Activated CD4-positive, alpha-beta T cell treated with anti-CD3 and anti-CD28 coated beads, Interleukin-2, amount 10 ng/mL, durations not matched to agents 7 days and 5 days (primary cell): ENCODE measurements at places on chromosomes 4 and X.
A peak's percentile ranks its signal among the peaks of the same experiment; 100 is the strongest.

- DNase-seq: no peak
Measured at GRCh38 chr4:110139111-110139510, 59.3 kb downstream of the ELOVL6 start.

GRCh38 chr4:60743654-60744053 lies 456.5 kb upstream of the ADGRL3 start:
- DNase-seq: no peak

DNA sequence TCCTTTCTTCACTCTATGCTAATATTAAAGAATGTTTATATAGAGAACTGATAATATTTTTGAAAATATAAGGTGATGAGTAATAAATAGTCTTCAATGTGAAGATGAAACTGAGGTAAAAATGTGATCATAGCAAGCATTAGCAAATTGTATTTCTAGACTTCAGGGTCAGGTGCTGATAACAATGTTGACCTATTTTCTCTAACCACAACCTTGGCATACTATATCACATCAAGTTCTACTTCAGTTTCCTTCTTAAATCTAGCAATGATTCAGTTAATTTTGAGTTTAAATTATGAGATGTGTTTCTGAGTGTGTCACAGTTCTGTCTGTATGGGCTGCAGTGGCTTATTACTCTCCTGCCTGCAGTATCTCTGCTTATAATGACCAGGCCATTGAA lies 209.4 kb downstream of the RAPGEF2 start:
- no peak for DNase-seq

- no peak for DNase-seq
Measured at GRCh38 chr4:40202474-40202873, 5.6 kb downstream of the RHOH start.

GRCh38 chr4:73308286-73308685 lies 49.7 kb upstream of the ANKRD17 start:
- no peak for DNase-seq

DNA sequence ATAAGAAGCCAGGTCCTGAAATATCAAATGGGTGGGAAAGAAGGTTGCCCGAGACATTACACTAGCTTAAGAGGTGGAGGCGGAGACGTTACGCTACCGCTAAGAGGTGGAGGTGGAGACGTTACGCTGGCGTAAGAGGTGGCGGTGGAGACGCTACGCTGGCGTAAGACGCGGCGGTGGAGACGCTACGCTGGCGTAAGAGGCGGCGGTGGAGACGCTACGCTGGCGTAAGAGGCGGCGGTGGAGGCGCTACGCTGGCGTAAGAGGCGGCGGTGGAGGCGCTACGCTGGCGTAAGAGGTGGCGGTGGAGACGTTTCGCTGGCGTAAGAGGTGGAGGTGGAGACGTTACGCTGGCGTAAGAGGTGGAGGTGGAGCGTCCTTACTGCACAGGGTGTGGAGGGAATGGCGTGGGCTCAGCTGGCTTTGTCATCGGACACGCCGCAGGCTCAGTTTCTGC lies 12.8 kb downstream of the CYP4V2 start:
- DNase-seq: peak; percentile 50

DNA sequence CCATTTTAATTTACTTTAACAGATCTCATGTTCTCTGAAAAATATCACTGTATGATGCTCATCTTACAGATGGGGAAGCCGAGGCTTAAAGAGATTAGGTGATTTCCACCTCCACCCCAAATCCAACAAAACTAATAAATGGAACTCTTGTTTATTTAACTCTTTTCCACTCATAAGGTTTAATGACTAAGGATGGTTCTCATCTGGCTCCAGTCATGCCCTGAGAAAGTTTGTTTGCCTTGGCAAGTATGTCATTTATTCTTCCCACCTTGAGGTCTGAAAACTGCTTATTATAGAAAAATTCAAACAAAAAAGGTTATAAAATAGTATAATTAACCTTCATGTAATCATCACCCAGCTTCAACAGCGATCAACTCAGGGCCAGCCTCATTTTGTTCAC lies 56.3 kb downstream of the PPEF2 start:
- DNase-seq: no peak

DNA sequence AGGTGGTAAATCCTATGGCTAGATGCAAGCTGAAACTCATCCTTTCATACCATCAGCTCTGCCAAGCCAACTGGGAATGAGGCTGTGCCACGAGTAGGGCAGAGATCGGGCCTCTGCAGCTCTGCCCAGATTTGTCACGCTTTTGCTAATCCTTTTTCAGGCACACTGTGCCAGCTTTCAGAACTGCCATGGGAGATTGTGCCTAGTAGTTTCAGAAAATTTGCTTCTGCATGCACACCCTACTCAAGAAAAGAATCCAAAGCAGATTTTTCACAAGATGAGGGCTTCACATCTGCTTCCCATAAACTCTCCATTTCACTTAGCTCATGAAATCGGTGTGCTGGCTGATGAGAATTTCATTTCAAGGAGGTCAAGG lies 3.3 kb upstream of the ADH7 start:
- DNase-seq: no peak

- no peak for DNase-seq
Measured at GRCh38 chrX:50581405-50581804, 110.8 kb upstream of the DGKK start.

DNA sequence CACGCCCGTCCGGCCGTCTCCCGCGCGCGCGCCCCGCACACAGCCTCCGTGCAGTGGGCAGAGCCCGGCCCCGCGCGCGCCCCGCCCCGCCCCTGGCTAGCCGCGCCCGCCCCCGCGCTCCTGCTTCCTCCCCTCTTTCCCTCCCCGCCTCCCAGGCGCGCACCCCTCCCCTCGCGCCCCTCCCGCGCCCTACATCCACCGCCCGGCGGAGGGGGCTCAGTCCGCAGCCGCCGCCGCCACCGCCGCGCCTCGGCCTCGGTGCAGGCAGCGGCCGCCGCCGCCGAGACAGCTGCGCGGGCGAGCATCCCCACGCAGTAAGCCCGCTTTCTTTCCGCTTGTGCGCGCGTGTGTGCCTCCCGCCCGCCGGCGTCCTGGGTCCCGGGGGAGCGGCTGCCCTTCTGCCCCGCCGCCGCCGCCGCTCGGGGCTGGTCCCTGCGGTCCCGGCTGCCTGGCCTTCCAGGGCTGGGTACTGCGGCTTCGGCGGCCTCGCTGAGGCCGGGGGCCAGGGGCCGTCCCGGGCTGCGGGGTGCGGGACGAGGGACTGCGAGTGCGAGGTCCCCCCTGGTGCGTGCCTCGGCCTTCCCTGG lies at the start of gene FHL1:
Gene FHL1, plus strand, starts transcription at position 219 of the 587 bp plus-strand sequence.
- peak; percentile 45 for DNase-seq

DNA sequence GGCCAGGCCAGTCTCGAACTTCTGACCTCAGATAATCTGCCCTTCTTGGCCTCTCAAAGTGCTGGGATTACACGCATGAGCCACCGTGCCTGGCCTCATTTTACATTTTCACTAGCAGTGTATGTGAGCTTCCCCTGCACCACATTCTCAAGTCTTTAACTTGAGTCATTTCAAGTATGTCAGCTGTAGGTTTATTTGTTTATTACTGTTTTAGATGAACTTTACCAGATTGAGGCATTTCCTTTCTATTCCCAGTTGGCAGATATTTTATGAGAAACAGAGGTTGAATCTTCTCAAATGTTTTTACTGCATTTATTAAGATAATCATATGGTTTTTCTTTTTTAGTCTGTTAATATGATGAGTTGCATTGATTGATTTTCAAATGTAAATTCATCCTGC lies 114.6 kb upstream of the SH3RF1 start:
- no peak for DNase-seq

DNA sequence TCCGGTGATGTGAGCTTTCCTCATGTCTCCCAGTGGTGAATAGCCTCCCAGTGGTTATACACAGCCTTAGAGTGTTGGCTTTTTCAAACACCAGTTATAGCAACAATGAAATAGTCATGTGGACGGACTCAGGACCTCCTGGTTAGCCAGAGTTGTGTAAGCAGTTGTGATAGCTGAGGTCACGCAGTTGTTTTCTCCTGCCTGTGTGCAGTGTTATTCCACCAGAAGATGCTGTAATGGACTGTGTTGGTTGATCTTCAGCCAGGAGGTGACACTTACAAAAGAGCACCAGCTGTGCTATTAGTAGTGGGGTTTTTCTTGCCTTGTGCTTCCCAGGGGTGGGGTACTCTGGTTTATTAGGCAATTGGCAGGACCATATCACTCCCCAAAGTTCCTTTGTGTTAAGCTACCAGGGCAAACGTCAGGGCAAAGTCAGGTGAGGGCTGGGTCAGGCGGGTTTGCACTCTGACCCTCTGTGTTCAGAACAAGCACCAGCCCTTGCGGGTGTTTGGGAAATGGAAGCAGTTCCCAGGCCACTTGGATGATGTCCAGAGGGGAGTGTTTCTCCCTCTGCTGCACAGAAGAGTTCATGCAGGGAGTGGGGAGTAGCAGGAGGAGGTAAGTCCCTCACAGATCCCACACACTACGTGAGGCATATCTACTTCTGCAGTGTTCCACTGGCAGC lies 252.6 kb downstream of the TMEM47 start:
- DNase-seq: no peak

DNA sequence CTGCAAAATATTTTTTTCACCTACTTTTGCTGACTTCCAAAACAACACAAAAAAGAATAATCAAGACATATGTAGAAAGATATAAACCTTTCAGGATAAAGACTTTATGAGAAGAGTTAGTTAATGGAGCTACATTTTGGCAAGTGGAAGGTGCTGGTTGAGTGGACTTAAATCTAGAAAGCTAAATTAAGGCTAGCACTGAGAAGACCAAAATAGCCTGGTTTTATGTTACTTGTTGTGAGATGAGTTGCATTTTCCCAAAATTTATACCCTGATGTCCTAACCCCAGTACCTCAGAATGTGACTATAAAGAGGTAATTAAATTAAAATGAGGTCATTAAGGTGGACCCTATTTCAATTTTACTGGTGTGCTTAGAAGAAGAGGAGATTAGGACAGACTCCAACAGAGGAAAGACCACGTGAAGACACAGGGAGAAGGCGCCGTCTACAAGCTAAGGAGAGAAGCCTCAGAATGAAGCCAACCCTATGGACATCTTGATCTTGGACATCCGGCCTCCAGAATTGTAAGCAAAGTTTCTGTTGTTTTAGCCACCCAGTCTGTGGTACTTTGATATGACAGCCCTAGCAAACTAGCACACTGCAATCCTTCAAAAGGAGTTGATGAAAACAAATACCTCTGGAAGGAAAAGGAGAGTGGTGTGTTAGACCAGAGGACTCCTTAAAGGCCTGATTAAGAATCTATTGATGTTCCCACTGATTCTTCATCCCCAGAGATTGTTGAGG lies 67.4 kb downstream of the FGFBP1 start:
- DNase-seq: no peak

GRCh38 chr4:73676861-73677323 lies 56.7 kb upstream of the RASSF6 start:
- no peak for DNase-seq

DNA sequence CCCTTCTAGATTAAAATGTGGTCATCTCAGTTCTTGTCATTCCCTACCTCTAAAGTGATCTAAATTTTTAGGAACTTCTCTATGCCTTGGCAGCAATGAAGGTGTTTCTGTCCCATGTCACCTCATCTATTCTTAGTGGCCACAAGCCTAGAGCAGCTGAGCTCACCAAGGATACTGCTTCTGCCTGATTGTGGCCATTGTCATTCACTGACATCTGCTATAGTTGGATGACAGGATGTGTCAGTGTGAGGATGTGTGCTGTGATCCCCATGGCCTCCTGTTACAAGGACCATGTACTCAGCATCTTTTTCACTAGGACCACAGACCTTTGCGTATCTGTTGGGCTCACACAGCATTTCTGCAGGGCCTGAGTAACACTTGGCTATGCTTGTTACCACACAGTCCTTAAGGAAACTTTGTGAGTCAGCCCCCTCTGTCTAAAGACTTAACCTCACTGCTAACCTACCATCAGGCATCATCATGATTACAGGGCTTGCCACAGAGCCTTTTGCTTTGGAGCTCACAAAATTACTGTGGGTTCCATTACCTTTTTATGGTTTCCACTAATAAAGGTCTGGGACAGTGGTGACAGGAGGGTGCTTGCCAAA lies 421.0 kb downstream of the ADAM29 start:
- no peak for DNase-seq

GRCh38 chrX:68691921-68692320 lies 44.5 kb downstream of the STARD8 start:
- no peak for DNase-seq

DNA sequence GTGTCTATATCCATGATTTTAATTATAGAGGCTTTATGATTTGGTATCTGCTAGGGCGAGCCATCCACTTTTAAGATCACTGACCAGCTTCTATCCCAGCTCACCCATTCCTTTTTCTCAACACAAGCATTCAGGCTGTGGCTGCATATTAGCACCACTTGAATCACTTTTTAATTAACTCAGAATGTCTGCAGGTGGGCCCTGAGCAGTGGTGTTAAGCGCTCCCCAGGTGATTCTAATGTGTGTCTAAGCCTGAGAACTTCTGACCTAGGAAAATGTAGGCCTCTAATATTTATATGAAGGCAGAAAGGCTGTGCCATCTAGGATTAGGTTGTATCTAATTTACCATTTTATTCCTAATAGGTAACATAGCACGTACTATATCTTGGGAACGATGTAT lies 19.8 kb upstream of the QRFPR start:
- DNase-seq: no peak

- DNase-seq: no peak
Measured at GRCh38 chr4:124631760-124632159, 80.8 kb downstream of the ANKRD50 start.

DNA sequence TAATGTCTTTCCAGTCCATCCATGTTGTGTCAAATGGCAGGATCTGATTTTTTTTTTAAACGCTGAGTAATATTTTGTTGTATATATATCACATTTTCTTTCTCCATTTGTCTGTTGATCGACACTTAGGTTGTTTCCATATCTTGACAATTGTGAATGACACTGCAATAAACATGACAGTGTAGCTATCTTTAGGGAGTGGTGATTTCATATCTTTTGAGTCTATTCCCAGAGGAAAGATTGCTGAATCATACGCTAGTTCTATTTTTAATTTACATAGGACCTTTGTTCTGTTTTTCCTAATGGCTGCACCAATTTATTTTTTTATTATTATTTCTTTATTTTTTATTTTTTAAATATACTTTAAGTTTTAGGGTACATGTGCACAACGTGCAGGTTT lies 470.7 kb downstream of the CCSER1 start:
- no peak for DNase-seq

DNA sequence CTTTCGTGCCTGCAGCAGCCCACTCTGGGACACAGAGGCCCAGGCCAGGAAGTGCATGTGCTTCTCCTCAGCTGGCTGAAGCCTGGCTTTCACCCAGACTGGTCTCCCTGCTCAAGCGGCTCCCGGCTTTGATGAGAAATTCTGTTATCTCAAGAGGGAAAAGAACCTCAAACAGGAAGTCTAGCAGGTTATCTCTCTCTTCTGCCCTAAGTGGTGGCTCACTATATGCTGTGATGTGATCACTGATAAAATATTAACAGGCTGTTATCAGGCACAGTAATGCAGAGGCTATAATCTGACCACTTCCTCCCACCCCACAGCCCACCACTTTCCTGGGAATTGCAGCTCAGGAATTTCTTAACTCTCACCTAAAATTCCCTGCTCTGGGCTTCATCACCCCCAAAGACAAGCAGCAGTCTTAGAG lies 13.3 kb downstream of the CLDN2 start:
- no peak for DNase-seq

GRCh38 chr4:88027611-88028608 lies 20.5 kb downstream of the PKD2 start:
- DNase-seq: no peak

- DNase-seq: no peak
Measured at GRCh38 chr4:17094876-17095210, 196.4 kb upstream of the LDB2 start.

GRCh38 chrX:53048169-53049126 lies at the start of gene GPR173:
Gene GPR173, plus strand, starts transcription at chrX:53048789. Its CDS starts 27,833 bp downstream, at chrX:53076622.
- no peak for DNase-seq

- DNase-seq: no peak
Measured at GRCh38 chr4:7674706-7675105, 240.0 kb upstream of the PSAPL1 start.

- DNase-seq: no peak
Measured at GRCh38 chr4:110867251-110867960, 244.5 kb upstream of the PITX2 start.
